Activated CD4-positive, alpha-beta T cell treated with anti-CD3 and anti-CD28 coated beads for 4 hours (primary cell): ENCODE measurements at places on chromosomes 12 and 14.

DNA sequence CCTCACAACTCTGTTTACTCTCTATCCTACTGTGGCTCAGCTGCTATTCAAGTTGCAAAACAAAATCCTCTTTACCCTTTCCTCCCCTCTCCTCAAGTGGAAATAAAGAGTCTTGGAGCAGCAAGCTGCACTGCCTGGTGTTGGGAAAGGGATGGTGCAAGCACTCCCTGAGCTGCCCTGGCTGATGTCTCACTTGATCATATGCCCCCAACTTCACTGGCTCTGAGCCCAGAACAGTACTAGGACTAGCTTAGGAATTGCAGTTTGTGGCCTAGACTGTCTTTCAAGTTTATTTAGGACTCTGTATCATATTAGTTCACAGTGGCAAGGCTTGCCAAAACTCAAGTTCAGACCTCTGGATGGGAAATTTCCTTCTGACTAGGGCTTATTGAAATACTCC is 1683.8 kb upstream of the SEL1L start:
- DNase-seq: no peak

- no peak for DNase-seq
These were observed 1.1 kb downstream of the LGALS3 start for GRCh38 chr14:55130196-55130550.

GRCh38 chr12:30450226-30450625 is 245.4 kb downstream of the IPO8 start:
- DNase-seq: no peak

DNA sequence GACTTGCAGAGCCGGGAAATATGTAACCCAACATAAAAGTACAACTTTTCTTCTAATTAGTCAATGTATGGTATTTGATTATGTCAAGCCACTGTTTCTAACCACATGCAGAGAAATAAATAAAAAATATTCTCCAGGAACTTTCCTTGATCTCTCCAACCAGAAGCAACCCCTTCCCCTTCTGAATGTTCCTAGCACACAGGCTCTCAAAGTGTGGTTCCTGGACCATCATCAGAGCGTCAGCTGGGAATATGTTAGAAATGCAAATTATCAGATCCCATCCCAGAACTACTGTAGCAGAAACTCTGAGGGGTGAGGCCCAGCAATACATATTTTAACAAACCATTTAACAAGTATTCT is 21.0 kb upstream of the ITPR2 start:
- no peak for DNase-seq
